Mucosa of gallbladder (tissue), 1 donor: ENCODE measurements at places on chromosomes 3 and 15. TPM values are rescaled to one million over a fixed set of nuclear protein-coding genes. Genes with fewer than 3 reads are reported as not detected.
A peak's percentile ranks its signal among the peaks of the same experiment; 100 is the strongest.

The ROBO2 gene
- 2.8 TPM for total RNA-seq

DNA sequence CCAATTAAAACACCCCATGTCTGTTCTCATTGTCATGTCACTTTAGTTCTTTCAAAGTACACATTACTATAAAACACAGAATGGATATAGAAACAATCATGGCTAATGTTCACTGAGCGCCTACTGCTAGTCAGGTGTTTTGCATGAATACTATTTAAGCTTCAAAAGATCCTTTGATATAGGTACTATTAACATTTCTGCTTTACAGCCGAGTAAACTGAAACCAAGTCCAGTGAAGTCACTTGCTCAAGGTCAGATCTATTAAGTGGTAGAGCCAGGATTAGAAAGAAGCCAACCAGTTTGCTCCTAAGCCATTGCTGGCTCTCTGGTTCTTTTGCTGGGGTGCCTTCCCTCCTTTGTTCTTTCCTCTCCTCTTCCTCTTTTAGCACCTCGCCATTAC, 32.4 kb upstream of the NMNAT3 start:
- DNase-seq: no peak

The KNG1 gene
- 0.43 TPM for total RNA-seq

GRCh38 chr3:123271466-123272159, 69.9 kb downstream of the SEC22A start:
- DNase-seq: no peak

DNA sequence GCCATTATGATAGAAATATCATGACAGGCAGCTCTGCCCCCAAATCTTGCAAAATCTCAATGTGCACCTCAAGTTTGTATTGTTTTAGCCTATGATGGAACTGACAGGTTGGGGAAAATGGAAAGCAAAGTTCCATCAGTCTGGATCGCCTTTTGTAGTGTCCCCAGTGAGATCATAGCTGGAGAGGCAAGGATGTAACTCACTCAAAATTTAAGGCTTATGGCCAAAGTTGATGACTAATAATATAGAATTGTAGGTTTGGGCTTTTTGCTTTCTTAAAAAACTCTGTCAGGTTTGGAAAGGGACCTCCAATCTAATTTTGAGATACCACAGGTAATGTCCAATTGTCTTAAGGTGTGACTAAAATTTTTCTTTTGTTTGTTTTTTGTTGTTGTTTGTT, 1.4 kb upstream of the ACP3 start:
- no peak for DNase-seq

DNA sequence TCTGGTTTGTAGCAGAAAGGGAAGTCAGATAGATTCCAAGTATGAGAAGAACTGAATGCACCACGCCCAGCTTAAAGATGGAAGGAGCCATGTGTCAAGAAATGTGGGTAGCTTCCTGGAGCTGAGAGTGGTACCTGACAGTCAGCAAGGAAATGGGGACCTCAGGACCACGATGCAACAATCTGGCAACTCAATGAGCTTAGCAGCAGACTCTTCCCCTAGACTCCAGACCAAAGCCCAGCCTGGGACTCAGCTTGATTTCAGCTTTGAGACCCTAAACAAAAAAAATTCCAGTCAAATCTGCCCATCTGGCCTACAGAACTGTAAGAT, 24.4 kb downstream of the MIX23 start:
- DNase-seq: no peak

DNA sequence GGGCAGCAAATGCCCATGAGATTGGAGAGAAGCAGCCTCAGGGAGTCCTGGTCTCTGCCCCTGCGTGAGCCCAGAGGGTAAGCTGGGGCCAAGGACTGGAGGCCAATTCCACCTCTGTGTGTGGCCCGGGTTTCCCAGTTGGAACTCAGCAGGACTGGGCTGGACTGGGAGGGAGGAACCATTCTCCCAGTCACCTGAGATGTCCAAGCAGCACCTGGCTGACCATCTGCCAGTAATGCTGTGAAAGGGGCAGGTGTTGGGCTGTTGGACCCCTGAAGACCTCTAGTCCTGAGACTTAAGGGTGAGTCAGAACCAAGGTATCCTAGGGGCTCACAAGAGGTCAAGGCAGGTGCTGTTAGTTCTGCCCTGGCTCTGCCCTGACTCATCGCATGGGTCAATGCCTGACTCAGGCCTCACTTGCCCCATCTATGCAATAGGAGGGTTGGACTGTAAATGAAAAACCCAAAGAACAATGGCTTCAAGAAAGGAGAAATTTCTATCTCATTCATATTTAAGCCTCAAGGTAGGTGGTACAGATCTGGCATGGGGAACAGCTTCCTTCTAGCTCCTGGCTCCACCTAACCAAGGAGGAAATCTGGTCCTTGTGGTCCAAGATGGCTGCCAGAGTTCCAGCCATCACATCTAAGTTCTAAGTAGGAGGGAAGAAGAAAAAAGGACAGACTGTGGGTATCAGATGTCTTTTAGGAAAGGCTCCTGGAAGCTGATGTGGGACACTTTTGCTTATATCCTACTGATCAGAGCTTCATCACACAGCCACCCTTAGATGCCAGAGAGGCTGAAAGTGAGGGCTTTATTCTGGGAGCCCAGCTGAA, 111.3 kb downstream of the FBLN2 start:
- no peak for DNase-seq

DNA sequence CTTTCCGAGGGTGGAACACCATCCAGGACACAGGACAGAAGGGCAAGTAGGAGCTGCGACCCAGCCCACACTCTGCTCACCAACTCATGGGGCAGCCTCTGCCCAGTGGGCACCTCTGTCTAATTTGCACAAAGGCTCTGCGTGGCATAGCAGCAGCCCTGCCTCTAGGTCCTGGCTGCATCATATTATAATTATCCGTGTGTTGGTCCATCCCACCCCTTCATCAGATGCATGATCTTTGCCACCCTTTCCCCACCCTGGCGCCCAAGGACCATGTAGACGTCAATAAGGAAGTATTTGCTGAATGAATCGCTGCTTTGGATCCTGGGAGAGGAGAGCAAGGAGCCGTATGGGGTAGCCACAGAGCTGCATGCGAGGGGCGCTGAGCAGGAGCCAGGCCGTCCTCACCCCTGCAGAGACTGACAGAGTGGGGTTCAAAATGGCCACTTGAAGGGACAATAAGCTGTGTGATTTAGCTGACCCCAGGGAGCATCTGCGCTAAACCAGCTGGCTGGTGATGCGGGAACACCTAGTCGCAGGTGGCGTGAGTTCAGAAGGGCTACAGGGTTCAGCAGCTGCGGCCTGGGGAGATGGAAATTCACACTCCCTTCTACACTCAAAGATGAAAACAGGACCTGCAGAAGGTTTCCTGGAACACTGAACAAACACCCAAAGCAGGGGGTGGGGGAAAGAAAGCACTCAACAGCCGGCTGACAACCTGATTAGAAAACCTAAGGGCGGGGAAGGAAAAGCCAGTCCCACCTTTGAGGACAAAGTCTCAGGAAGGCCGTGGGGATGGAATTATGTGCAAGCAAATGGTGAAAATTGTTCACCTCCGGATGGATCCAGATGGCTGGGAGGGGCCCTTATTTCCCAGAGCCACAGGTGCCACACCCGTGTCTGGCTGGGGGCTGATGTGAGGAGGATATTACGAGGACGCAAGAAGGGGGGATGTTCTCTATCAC, 6.4 kb downstream of the MGLL start:
- peak; percentile 66 for DNase-seq

GRCh38 chr15:62254137-62254934, 89.3 kb upstream of the C2CD4B start:
- DNase-seq: peak; percentile 60

DNA sequence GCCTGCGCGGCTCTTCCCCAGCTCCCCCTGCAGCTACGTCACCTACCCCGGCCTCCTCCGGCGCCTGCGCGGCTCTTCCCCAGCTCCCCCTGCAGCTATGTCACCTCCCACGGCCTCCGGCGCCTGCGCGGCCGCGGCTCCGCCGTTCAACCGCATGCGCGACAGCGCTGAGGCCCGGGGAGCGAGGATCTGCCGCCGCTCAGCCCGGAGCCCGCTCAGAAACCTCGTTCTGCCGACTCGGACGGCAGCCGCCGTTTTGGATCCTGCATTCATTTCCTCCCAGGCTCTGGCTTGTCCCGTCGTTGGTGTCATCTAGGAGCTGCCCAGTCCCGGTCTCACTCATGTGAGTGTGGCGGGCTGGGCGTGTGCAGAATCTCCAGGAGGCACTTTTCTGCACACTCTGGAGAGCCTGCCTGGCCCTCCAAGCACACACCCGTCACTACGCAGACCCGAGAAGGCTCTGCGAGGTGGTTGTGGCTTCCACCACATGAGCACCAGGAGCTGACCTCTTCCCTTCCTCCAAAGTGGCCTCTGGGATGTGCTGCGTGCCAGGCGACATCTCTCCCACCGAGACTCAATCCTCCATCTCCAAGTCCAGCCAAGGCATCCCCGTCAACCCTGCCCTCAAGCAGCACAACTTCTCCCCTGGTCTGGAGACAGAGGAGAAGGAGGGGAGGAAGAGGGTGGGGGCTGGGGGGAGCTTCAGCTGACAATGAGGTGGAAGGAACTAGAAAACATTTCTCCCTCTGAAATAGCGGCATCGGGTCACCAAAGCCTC, 165.3 kb downstream of the CHSY1 start:
- DNase-seq: no peak

DNA sequence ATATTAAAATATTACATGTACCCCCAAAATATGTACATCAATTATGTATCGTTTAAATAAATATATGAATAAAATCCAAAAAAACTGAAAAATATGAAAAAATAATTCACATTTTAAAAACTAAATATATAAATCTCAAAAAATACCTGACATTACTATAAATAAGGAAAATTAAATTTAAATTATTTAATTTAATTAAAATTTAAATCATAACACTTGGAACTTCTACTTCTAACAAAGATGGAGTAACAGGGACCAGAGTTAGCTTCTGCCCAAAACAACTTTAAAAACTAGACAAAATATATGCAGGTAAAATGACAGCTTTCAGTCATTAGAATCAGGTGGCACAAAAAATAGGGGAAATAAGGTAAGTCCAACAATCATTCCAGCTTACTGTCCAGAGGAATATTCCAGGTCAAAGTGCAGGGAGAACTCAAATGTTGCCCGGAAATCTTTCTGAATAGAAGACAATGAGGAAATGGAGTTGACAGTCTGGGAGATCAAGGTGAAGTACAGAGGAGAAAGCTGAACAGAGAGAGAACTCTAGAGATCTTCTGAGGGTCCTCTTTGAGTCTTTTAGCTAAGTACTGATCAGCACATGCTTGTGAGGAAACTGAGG, 207.7 kb upstream of the ATP11B start:
- no peak for DNase-seq

GRCh38 chr15:55999658-56000057, 6.2 kb upstream of the NEDD4 start:
- DNase-seq: no peak

- no peak for DNase-seq
Observed at GRCh38 chr3:194123726-194124125, 12.2 kb upstream of the HES1 start.

GRCh38 chr3:123159926-123160635, 41.7 kb upstream of the SEC22A start:
- no peak for DNase-seq

- DNase-seq: no peak
Observed at GRCh38 chr15:59002418-59002859, 15.0 kb downstream of the RNF111 start.

DNA sequence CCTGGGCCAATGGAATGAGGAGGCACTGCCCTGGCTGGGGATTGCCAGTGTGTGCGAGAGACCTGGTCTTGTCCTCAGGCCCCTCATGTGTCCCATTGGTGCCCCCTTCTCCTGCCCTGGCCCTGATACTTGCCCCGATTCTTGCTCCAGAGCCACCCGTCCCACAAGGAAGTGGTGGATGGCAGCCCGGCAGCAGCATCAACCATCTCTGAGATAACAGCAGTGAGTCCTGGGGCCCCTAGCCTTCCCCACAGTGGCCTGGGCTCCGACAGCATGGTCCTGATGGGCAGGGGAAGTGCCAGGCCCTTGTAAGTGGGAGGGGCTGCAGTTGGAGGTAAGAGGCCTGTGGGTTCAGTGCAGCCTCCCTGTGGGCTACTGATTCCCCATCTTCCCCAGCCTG, 15.4 kb downstream of the VILL start:
- DNase-seq: no peak

DNA sequence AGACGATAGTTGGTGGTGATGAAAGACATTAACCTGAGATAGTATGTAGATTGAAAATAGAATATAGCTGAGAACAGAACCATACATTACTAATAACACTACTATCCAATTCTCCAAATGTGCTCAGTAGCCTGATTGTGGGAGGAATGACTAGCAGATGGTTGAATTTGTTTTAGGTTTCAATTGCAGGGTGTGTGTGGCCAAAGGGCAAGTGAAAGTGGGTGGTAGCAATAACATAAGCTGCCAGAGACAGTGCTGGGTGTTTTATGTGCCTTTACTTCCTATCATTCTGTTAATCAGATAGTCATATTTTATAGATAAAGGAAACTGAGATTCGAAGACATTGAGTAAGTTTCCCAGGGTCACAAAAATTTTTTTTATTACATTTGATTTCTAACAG, 249.5 kb upstream of the ARL6 start:
- DNase-seq: no peak

- no peak for DNase-seq
Observed at GRCh38 chr3:87780811-87781210, 278.0 kb downstream of the CGGBP1 start.

DNA sequence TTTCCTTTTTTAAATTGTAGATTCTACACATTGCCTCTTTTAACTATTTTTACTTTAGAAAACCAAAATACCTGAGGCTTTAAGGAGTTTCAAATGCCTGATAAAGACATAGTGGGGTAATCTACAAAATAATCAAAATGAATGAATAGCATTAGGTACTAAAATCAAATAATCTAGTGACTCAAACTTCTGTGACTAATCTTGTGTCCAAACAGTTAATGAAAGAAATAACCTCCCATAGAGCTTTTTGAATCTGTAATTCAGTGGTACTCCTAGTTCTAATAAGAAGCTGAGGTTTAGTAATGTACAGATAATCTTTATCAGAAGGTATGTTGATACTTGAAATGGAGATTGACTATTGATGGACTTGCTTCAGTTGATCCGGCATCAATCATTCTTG, 53.0 kb downstream of the DTWD1 start:
- DNase-seq: no peak

DNA sequence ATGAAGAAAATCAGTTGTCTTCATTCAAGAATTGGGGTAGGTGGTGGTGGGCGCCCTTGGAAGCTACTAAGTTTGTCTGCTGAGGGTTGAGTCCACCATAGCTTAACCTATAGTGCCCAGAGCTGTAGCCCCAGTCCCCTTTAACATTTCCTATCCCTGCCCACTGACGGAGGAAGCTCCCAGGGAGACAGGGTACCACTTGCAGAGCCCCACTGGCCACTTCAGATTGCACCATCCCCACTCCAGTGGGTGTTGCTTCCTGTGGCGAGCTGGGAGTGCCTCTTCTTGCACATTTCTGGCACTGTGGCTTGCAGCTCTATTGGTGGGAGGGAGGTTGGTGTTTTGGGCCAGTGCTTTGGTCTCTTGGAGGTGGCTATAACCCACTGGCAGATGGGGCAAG, 2.7 kb downstream of the PXYLP1 start:
- DNase-seq: no peak

DNA sequence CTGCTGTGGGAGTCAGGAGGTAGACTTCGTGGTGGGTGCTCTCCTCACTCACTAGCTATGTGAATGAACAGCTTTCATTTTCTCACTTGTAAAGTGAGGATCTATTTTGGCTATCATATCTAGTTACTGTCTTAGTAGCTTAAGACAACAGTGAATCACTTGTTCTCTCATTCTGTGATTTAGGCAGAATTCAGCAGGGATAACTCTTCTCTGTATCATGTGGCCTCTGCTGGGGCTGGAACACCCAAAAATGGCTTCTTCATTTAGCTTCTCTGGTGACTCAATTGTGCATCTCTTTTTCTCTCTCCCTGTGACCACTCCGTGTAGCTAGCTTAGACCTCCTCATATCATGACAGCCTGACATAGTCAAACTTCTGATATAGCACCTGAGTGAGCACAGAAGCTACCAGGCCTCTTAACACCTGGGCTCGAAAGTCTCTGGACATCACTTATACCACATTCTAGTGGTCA, 68.4 kb downstream of the BFSP2 start:
- DNase-seq: no peak
